Fibroblast of skin of scalp (primary cell): ENCODE measurements at places on chromosomes 5 and 9.

GRCh38 chr9:70498866-70499265, 84.4 kb upstream of the KLF9 start:
- no peak for DNase-seq

GRCh38 chr5:177128551-177128981, 5.0 kb upstream of the NSD1 start:
- DNase-seq, result no peak

GRCh38 chr5:76625087-76625815, 2.0 kb upstream of the F2RL2 start:
- DNase-seq, result no peak

DNA sequence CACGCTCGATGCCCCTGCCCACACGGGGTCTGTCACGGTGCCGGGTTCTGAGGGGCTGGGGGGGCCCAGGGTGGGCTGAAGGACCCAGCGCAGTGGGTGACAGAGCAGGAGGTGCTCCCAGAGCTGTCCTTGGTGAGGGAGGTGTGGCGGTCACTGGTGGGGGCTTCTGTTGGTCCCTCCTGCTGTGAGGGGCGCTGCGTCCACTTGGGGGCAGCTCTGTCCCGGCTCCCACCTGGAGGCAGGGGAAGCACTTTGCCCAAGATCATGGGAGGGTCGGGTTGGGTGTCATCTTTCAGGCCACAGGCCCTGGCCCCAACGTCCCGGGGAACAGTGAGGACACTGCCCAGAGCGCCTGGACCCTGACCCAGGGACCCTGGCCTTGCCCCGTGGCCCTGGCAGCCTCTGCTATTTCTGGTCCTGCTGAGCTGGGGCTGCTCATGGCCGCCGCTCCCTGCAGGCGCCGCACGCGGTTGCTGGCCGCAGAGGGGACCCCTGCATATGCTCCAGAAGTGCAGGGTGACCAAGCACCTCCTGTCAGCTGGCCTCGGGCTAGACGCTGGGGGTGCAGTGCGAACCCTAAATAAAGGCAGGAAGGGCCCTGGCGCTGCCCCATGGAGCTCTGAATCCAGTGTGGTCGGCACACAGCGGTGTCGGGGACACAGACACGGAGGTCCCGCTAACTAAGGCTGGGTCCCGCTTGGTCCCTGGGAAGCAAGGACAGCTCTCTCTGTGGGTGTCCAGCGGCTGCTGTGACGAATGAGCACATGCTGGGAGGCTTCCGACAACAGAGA, 11.6 kb upstream of the RNU6ATAC start:
- DNase-seq, result peak; percentile 33

- peak; percentile 74 for DNase-seq
Measured at GRCh38 chr9:21995006-21995665, 545 bp downstream of the CDKN2B-AS1 start.

- DNase-seq, result no peak
Measured at GRCh38 chr9:136609160-136609475, 53.6 kb upstream of the EGFL7 start.

DNA sequence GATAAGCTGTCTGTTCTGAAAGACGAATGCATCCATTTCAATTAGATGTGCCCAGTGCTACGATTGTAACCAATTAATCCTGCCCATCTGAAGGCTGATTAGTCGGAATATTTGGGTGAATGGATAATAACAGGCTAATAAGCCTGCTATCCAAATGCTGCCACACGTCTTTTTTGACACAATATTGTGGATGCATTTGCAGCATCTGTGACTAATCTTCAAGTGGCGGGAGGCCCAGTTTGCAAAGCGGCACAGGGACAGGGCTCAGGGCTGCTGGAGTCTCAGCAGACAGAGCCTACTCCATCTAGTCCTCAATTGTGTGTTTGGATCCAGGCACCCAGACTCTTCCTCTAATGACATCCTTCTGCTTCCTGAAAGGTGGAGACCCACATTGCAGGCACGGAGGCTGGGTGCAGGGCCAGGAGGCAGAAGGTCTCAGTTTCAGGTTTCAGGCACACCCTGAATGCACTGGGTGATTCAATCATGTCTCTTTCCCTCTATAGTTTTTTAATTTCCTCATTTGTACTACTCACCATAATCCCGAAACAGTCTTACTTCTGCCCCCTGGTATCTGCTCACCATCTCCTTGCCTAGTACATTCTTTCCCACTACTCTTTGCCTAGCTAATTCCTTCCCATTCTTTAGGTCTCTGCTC, 169.6 kb downstream of the ASTN2 start:
- DNase-seq, result no peak

DNA sequence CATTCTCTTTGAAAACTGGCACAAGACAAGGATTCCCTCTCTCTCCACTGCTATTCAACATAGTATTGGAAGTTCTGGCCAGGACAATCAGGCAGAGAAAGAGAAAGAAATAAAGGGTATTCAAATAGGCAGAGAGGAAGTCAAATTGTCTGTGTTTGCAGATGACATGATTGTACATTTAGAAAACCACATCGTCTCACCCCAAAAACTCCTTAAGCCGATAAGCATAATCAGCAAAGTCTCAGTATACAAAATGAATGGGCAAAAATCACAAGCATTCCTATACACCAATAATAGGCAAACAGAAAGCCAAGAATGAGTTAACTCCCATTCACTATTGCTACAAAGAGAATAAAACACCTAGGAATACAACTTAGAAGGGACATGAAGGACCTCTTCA, 21.0 kb upstream of the EPB41L4A start:
- DNase-seq, result no peak

DNA sequence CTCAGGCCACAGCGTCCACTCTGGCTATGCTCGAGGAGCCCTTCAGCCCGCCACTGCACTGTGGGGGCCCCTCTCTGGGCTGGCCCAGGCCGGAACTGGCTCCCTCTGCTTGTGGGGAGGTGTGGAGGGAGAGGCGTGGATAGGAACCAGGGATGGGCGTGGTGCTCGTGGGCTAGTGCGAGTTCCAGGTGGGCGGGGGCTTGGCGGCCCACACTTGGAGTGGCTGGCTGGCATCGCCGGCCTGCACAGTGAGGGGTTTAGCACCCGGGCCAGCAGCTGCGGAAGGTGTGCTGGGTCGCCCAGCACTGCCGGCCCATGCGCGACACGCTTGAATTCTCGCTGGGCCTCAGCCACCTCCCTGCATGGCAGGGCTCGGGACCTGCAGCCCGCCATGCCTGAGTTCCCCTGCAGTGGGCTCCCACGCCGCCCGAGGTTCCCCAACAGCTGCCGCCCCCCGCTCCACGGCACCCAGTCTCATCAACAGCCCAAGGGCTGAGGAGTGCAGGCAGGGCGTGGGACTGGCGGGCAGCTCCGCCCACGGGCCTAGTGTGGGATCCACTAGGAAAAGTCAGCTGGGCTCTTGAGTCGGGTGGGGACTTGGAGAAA, 103.8 kb downstream of the YTHDC2 start:
- no peak for DNase-seq

GRCh38 chr9:105064248-105065097, 136.5 kb upstream of the ABCA1 start:
- DNase-seq, result peak; percentile 98

- no peak for DNase-seq
Measured at GRCh38 chr5:76626738-76627137, 3.5 kb upstream of the F2RL2 start.

DNA sequence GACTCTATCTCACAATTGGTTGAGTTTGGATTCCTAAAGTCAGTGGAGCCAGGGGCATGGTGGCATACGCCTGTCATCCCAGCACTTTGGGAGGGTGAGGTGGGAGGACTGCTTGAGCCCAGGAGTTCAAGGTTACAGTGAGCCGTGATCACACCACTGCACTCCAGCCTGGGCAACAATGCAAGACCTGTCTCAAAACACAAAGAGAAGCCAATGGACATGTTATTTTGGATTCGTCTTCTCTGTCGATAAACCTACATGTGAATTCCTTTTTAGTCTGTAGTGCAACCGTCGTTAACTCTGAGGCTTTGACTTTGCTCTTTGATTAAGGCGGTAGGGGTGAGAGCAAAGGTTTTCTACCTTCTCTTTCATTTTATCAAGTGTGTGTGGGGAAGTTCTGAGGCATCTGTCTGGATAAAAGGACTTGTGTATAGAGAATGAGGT, 142.7 kb downstream of the KDM4C start:
- DNase-seq, result no peak

DNA sequence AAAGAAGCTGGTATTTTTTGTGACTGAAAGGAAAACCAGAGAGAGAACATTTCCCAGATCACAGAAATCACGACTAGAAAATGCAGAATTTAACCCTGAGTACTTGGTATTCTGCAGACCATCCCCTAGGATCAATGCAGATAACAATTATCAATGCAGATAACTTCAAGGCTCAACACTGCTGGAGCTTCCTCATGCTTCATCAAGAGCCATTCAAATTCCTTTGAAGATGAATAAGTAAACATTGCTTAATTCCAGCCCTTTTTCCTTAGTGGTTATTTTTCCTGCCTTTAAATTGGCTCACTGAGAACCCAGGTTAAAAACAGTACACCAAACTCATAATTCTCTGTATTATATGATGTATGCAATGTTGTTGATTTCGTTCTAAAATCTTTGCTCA, 370.1 kb upstream of the TLE4 start:
- no peak for DNase-seq

DNA sequence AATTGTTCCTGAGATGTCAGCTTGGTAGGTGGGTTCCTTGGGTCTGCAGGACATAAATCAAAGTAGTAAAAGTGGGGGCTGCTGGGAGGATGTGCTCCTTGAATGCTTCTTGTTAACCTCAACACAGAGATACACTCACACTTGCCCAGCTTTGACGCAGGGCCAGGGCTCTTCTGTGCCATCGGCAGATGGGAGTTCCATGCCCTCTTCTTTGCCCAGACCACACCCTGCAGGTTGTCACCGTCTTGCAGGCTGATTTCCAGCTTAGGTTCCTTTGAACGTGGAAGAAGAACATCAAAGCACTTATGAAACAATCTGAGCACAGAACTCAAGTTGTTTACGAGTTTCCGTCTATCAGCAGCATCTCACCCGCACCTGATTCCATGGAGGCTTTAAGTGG, 11.0 kb downstream of the DBH start:
- no peak for DNase-seq

DNA sequence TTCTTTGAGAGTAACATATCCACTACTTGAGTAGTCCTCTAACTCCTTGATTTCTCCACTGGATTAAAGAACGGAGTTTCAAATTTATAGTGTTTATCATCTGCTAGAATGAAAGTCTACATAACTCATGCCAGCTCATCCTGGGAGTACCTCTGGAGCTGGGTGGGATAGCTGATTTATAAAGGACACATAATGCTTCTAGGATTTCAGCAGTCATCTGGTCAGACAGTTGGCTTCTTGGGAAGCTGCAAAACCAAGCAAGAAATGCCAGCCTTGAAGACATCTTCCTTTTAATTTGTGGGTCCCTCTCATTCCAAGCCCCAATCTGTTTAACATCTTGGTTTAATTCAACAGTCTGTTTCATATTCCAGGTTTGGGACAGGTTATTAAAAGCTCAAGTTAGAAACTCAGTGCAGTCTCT, 3.2 kb downstream of the GALNT10 start:
- DNase-seq, result no peak

DNA sequence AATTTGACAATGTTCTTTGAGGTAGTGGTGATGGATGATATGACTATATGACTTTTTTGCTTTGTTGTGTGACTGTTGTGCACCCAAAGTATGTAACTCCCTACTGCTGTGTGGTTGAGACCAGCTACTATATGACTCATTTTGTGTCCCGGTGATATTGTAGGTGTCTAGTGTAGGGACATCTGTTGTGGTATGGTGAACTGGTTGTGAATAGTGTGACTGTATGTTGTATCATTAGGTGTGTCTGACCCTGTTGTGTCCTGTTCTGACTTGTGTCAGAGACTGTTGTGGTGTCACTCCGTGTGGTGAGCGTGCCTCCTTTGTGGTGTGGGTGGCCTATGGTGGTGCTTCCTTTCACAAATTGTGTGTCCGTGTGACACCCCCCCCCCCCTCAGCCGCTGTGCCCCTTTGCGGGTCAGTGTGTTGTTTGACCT, 11.2 kb upstream of the CXXC5 start:
- peak; percentile 53 for DNase-seq

DNA sequence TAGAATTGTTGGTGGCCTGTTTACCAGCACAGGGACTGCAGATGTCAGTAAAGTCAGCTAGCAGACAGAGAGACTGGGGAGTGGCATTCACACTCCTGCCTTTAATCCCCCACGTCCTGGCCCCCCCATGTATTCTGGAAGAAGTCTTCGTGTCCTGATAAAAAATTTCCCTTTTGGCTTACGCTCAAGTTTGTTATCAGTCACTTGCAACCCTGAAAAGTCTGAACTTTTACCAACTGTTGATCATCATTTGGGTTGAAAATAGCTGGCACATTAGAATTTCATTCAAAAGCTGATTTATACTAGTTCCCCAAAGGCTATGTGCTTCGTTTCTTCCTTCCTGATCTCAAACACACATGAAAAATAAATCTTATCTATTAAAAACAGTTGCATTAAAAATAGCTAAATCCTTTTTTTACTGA, 5.8 kb upstream of the CRHBP start:
- DNase-seq, result no peak

DNA sequence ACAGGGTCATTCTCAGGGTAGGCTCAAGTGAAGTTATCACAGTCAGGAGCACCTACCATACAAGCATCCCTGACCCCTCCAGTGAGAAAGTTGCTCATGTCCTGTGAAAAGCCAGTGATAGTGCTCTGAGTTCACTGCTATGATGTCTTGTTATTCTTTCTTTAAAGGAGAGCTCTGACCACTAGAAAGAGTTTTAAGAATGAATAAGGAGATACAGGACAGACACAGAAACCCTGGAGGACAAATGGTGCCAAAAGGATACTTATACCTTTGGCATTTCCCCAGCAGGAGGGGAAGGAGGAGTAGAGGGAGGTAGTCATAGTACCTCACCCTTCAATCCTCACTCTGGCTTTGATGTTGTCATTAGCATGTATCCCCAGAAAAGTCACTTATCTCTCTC, 84.0 kb upstream of the AGXT2 start:
- DNase-seq, result peak; percentile 14

DNA sequence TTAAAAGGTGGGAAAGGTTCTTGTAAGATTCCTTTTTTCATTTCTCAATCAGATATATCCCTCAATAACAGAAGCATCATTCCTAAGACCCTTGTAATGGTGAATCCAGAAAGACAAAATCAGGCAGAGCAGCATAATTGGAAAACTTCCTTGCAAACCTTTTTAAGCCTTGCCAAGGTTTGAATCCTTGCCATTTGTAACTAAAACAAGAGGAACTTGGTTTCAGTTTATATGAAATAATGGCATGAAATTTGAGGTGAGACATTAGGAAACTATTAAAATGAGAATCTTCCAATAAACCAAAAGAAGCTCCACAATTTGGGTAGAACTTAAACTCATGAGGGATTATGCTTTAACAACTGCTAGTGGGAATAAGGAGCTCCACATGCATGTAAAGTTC, 384.7 kb upstream of the SMC2 start:
- DNase-seq, result no peak

DNA sequence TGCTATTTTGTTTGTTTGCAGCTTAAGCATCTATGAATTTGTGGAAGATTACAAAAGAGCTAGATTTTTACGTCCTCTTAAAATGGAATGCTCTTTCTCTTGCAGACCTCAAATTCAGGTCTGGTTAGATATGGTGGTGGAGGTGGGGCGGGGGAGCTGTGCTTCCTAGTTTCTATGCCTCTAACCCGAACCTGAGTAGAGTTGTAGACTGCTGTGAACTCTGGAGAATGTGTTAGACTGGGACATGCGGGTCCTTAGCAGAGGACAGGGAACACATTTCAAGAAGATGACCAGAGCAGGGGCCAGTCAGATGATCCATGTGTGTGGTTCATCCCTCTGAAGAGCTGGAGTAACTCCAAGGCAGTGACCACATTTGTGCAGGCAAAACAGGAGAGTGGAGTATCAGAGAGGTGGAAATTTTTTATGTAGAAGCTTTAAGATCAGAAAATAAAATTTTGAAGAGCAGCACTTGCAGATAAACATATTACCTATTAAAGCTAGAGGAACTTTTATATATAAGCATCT, 154.9 kb downstream of the FAM174A start:
- no peak for DNase-seq
